ENCODE measurements at places on chromosomes 1 and 21.

GRCh38 chr1:205444931-205445645 lies 10.8 kb downstream of the BLACAT1 start:
- DNase-seq = peak; percentile 28

DNA sequence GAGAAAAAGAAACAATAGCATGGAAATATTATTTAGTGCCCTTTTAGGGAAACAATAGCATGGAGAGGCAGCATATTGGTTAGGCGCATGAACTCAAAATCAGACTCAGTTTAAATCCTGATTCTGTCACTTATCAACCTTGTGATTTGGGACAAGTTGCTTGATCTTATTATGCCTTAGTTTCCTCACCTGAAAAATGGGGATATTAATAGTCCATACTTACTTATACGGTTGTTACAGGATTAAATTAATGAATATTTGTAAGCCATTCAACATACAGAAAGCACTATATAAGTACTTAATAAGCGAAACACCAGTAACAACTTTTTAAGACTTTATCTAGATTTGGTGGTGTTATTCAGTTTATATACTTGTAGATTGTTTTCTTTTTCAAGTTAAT lies 1.2 kb downstream of the TSEN15 start:
- no peak for DNase-seq

DNA sequence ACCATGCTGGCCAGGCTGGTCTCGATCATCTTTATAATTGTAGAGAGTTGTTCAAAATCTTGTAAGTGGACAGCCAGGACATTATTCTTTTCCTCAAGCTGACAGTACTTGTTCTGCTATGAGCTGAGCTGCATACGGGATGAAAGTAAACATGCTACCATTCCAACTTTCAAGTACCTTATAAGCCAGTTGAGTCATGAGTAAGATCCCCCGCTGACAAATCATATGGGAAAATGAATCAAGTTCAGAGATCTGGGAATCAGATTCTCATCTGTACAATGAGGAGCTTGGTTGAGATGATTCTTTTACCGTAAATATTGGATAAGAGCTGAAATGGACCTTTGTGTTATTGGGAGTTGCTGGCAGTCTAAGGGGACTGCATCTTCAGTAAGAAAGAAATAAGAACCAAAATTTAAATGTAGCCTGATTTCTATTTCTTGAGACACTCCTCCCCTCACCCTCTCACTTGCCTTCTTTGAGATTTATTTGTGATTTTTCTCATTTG lies 62.7 kb downstream of the CENPF start:
- no peak for DNase-seq

GRCh38 chr1:116988908-116989307 lies 12.7 kb upstream of the CD101 start:
- peak; percentile 79 for DNase-seq

- DNase-seq = peak; percentile 80
These were observed 110.8 kb downstream of the LACTBL1 start for GRCh38 chr1:22861764-22862440.

- no peak for DNase-seq
These were observed 18.1 kb downstream of the CNR2 start for GRCh38 chr1:23895082-23895481.

GRCh38 chr1:229434641-229435051 lies 752 bp upstream of the ACTA1 start:
- DNase-seq = no peak

GRCh38 chr1:16434501-16434900 lies 2.7 kb downstream of the SPATA21 start:
- no peak for DNase-seq

DNA sequence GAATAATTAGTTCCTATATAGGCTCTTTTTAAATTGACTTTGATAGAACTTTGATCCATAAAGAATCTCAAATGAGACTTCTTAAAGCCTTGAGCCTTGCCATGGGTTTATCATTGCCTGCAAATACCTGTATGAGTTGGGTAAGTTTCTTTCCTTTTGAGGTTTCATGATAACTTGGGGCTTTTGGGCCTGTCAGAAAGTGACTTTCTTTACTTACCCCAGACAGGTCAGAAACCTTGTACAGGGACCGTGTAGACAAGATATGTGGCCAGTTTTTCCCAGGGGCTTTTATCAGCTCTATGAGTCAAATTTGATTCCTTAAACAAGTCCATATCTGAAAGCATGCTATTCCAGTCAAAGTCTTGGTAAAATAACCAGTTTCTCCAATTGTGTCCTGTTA lies 17.3 kb downstream of the KCTD3 start:
- no peak for DNase-seq

- DNase-seq = no peak
These were observed 150.1 kb downstream of the HHAT start for GRCh38 chr1:210478820-210479219.

DNA sequence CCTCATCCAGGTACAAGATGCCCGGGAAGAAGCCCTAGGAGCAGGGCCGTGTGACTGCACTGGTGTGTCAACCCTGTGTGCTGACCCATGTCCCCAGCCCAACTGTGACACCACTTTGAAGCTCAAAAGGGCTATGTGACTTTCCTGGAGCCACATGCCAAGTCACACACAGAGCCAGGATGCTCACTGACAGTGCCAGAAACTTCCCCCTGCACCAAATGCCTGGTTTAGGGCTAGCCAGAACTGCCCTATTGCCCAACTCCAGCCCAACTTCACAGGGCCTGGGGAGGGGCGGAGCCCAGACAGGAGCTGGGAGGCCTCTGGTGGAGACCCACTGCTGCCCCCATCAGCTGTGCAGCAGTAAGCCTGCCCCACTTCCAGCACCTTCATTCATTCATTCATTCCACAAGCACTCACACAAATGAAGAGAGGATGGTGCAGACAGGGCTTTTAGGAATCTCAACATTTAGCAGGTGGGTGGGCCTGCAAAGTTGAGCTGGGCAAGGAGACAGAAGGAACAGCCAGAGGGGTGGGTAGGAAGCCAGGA lies 36.7 kb downstream of the KCNQ4 start:
- no peak for DNase-seq

GRCh38 chr21:45356653-45357435 lies 48.1 kb upstream of the COL18A1 start:
- DNase-seq = no peak

GRCh38 chr1:78038491-78038939 lies 7.3 kb upstream of the GIPC2 start:
- DNase-seq = peak; percentile 71

DNA sequence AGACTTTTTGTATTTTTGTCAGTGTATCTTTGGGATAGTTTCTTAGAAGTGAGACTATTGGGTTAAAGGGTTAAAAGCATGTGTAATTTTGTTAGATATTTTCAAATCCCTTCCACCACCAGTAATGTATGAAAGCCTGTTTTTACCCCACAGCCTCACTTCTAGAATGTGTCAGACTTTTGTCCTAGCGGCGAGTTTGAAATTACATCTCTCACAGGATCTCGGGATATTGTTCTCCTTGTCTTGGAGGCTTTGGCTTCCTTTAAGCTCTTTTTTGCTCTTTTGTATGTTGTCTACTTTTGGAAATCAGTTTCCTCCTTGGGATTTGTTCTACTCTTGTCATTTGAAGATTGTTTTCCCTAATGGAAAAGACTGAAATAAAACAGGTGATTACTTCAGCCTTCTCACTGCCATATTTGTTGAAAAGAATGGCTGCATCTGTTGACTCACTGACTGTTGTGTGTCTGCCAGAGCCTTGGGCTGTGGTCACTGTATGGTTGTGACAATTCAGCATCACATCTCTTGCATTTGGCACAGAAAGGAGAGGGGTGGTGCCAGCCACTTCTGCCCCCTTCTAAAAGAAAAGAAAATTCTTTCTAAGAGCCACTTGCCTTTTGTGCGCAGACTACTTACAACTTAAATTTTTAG lies 22.6 kb downstream of the ST3GAL3 start:
- DNase-seq = peak; percentile 61

GRCh38 chr1:11501491-11501897 lies 22.5 kb downstream of the DISP3 start:
- no peak for DNase-seq

GRCh38 chr1:188228623-188229022 lies 1399.9 kb downstream of the PLA2G4A start:
- no peak for DNase-seq

DNA sequence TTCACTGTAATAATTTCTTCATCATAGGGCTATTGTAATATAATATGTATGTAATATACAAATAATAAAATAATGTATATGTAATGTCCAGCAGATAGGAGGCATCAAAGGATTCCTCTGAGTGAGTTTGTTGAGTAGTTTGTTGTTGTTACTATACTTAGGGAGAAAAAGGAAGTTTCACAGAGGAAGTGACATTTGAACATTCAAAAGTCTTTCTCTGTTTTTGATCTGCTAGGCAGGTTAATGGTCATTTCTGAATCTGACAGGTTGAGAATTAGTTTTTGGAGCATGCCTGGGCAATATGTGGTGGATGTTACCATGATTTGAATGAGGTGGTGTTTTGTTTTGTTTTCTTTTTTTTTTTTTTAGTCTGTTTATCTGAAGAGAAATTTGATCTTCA lies 102.1 kb downstream of the NRDC start:
- DNase-seq = no peak

DNA sequence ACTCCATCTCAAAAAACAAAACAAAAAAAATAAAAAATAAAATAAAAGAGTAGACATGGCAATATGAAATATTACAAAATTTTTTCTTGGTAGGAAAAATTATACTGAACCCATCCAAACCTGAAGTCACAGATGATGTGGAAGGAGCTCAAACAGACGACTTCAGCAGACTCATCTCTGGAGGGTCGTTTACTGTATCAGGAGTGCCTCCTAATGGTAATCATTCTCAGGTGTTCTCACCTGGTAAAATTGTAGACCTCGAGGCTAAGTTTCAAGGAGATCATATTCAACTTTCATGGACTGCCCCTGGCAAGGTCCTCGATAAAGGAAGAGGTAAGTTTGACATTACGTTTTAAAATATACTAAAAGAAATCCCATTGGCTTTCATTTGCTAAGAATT lies 54.3 kb upstream of the SH3GLB1 start:
- DNase-seq = no peak

GRCh38 chr1:73839922-73840321 lies 358.1 kb downstream of the LRRIQ3 start:
- peak; percentile 5 for DNase-seq

- DNase-seq = peak; percentile 52
These were observed 1192.1 kb upstream of the B3GALT2 start for GRCh38 chr1:194378517-194378916.

DNA sequence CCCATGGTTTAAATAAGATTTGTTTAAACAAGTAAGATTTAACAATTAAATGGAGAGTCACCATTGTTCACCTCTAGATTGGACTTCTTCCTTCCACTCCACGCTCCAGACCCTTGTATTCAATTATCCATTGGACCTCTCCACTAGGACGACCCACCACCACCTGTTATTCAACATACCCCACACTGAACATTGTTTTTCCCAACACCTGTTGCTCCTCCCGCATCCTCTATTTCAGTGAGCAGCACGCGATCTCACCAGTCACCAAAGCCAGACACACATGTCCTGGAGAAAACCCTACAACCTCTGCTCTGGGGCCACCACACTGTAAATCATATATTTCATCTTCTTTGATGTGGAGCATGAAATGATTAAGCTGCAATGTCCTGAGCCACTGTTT lies 28.6 kb downstream of the ATP8B2 start:
- no peak for DNase-seq

GRCh38 chr1:26320896-26321295 lies 3.1 kb downstream of the CD52 start:
- no peak for DNase-seq

DNA sequence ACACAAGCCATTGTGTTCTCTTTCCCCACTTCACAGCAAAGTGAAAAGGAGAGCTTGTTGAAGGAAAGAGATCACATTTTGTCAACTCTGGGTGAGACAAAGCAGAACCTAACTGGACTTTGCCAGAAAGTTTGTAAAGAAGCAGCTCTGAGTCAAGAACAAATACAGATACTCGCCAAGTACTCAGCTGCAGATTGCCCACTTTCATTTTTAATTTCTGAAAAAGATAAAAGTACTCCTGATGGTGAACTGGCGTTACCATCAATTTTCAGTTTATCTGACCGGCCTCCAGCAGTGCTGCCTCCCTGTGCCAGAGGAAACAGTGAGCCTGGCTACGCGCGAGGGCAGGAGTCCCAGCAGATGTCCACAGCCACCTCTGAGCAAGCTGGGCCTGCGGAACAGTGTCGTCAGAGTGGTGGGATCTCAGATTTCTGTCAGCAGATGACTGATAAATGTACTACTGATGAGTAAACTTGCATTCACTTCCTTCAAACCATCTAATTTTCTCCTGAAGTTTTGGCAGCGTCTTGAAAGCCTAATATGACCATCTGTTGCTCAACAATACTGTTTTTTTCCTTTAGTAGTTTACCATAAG lies 43.7 kb downstream of the BACH1 start:
- DNase-seq = peak; percentile 98

- no peak for DNase-seq
These were observed 22.8 kb downstream of the SLC9A1 start for GRCh38 chr1:27132147-27132546.

DNA sequence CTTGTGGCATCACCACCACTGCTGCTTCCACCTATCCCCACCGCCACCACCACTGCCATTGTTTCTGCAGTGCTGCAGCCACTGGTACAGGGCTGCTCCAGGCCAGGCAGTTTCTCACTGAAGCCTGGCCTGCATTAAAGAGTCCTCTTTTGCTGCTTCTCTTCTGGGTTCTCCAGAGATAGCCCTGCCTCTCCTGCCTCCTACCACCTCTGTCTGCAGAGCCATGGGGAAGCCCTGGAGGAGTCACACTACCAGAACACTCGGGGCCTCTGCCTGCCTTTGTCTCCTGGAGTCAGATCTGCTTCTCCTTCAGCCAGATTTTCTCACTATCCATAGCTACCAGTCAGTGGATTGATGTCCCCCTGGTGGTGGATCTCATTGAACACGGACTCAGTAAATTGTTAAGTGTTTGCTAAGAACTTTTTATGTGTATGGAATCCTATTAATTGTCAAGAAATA lies 37.7 kb upstream of the DDAH1 start:
- DNase-seq = peak; percentile 77

GRCh38 chr1:44705470-44705869 lies 25.5 kb downstream of the RNU5D-1 start:
- no peak for DNase-seq

DNA sequence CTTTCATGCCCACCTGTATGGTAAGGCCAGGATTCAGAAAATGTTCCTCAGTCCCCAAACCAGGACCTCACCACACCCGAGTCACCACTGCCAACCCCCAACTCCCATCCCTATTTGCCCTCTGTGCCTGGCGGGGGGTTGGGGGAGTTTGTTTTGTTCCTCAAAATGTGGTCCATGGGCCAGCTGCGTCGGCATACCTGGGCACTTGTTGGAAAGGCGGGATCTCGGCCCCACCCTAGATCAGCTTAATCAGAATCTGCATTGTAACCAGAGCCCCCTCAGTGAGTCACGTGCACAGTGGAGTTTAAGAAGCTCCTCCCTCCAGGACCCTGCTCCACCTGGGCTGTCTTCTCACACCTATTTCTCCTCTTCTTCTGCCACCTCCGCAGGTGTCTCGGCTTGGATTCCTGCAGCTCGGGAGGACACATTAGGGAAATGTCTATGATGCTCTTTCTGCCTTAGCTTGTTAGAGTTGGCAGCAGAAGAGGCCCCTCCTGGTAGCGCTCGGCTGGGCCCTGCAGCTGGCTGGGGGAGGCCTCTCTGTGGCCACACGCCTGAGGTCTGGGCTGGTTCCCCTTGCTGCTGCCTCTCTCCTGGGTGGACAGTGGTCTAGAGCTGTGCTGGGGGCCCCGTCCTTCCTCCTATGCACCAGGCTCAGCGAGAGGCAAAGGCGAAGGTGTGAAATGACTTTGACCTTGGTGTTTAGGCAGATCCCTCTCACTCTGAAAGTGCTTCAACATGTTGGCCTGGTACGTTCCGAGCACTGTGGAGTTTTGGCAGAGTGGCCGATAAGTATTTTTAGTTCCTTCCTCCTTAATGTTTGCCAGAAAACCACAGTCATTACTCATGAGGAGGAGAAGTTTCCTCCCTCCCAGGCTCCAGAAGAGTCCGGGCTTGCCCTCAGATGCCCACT lies 41.8 kb upstream of the CAMTA1 start:
- DNase-seq = peak; percentile 90
